Right renal cortex interstitium (tissue), 3 donors: ENCODE measurements at places on chromosomes 1 and 21.

DNA sequence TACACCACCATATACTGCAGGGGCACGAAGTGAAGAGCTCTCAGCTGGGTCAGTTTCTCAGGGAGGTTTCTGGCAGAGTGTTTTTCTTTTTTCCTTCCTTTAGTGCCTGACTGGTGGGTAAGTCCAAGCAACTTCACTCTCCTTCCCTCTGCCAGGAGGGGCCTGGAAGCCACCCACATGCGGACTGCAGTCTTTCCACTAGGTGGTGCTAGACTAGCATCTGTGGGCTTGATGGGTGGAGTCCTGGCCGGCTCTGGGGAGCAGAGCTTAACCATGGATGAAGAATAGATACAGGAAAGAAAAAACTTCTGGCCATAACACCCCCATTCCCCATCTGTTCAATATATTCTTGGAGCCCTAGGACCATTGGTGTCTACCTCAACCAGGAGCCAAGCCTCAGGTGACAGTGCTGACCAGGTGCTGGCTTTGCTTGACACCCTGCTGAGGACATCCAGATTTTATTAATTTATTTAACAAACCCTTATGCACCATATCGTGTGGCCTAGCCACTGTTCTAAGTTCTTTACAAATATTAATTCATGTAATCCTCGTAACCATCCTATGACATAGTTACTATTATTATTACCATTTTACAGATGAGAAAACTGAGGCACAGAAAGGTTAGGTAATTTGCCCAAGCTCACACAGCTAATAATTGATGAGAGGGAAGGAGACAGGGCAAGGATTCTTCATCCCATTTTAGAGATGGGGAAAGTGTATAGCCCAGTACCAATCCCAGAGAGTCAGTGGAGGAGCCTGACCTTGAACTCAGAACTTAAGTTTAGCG, 126.7 kb upstream of the CSF3R start:
- no peak for DNase-seq

DNA sequence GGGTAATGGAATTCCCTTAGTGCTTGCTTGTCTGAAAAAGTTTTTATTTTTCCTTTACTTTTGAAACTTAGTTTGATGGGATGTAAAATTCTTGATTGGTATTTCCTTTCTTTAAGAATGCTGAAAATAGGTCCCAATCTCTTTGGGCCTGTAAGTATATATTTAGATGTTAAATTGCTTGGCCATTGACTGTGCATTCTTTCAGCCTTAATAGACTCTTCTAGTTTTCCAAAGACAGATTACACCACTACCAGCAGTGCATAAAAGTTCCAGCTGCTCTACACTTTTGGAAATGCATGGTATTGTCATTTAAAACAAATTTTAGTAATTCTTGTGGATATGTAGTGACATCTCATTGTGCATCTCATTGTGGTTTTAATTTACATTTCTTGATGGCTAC, 464.8 kb upstream of the USP24 start:
- no peak for DNase-seq

DNA sequence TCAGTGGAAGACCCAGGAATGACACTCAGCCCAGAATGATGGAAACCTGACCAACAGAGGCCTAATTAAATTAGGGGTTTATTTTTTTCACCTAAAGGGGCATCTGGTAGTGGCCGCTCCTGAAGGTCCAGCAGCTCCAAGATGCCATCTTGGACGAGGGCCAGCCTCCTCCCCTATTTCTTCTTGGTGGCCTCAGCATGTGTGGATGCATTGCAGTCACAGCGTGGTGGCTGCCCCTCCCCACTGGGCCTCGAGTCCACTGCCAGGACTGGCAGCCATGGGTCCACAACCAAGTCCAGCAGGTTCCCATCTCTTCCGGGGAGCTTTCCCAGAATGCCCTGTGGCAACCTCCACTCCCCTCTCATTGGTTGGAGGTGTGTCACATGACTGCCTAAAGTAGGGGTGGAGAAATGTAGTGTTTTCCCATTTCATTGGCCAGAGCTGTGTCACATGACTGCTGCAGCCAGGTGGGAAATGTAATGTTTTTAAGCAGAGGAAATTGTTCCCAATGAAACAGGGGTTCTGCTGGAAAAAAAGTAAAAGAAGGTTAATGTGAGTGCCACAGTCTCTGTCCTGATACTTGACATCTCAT, 628.2 kb downstream of the PTPRU start:
- DNase-seq: no peak

DNA sequence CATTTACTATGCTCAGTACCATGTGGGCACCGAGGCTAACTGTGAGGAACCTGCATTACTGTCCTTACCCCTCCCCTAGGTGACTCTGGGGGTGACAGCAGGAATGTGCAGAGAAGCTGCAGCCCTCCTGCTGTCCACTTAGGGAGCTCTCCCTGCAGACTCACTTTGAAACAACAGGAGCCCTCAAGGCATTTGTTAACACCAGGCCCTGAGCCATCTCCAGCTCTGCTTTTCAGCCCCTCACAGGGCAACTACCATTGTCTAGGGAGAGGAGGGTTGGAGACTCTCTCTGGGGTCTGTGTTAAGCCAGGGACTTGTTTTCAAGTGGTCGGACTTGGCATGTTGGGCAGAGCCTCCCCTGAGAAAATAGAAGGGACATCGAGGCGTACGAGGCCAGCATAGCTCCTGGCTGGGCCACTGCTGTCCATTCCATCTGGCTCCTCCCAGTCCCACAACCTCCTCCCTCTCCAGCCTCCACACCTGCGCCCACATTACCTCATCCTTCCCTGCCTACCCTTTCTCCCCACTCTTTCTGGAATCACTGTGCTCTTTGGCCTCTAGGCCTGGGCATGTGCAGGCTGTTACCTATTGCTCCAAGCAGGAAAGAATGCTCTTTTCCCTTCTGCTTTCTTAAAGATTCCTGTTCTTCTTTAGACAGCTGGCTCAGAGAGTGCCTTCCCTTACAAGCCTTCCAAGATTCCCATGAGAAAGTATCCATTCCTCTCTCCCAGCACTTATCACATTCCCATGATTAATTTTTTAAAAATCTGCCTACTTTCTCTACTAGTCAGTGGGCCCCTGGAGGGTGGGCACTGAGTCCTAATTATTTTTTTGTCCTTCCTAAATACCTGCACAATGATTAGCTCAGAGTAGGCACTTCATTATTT, 102.7 kb upstream of the GCLM start:
- DNase-seq: no peak

DNA sequence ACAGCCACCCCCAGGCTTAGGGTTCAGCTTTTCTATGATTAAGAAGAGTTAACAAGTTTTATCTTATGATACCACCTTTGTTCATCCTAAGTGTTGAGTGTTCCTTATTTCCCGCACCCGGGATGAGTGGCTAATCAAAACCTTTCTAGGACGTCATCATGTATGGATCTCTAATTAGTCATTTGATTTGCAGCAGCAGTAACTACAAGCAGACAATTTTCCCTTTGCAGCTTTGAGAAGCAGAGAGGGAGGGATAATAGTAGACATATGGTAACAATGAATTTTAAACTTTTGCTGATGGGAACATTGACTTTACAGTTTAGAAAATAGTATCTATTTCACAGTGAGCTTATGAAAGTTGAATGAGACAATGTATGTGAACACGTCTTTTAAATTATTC, 30.8 kb upstream of the SLC35F3 start:
- DNase-seq: no peak

DNA sequence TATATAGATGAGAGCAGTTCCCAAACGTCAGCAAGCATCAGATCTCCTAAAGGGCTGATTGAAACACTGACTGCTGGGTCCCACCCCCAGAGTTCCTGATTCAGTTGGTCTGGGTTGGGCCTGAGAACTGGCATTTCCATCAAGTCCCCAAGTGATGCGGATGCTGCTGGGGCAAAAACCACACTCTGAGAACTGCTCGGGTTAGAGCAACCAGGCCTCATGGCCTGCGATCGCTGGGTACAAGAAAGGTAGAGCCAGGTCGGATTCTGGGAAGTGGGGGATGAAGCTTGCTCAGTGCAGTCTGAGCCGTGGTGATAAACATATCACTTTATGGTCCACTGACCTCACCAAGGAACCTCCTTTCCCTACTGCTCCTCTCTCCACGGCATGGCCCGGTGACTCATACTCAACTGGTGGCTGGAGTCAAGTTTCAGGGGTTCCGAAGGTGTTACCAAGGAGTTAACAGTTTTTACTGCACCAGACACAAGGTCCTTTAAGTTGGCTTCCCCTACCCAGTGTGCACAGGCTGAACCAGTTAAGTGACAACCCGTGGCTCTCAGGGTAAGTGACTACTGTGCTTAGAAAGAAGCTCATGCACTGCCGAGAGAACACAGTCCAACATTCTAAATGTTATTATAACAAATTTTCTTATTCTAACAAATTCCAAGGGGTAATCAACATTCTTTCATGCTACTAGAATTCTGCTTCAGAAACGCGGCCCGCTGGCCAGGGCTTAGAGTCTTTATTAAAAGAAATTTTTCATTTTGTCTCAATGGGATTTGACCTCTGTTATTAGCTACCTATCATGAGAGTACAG, 153.5 kb downstream of the TGFBR3 start:
- DNase-seq: no peak

- DNase-seq: peak; percentile 64
Measured at GRCh38 chr21:15659753-15660422, 69.9 kb upstream of the USP25 start.

DNA sequence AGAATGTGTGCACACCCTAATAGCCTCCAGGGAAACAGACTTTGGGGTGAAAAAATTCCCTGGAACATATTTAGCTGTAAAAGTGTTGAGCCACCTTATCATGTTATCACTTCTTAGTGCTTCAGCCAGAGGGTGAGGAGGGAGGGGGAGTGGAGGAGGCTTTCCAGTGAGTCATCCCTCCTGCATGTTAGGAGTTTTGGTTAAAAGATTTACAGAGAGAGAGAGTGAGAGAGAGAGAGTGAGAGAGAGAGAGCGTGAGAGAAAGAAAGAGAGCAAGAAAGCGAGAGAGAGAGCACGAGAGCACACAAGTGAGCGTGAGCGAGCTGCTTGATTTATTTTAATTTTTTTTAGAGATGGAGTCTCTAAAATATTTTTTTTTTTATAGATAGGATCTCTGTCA, 13.5 kb upstream of the CACNA1E start:
- no peak for DNase-seq

GRCh38 chr1:107474877-107475612, 334.2 kb downstream of the NTNG1 start:
- DNase-seq: no peak

GRCh38 chr1:29974316-29974724, 738.0 kb downstream of the PTPRU start:
- no peak for DNase-seq

GRCh38 chr1:212648431-212648830, 39.9 kb downstream of the ATF3 start:
- no peak for DNase-seq

GRCh38 chr1:19054216-19054615, 97.7 kb upstream of the IFFO2 start:
- no peak for DNase-seq

GRCh38 chr1:226111098-226111882, 48.8 kb downstream of the H3-3A start:
- no peak for DNase-seq

- DNase-seq: peak; percentile 48
Measured at GRCh38 chr1:224922404-224923164, 6.9 kb upstream of the DNAH14 start.

DNA sequence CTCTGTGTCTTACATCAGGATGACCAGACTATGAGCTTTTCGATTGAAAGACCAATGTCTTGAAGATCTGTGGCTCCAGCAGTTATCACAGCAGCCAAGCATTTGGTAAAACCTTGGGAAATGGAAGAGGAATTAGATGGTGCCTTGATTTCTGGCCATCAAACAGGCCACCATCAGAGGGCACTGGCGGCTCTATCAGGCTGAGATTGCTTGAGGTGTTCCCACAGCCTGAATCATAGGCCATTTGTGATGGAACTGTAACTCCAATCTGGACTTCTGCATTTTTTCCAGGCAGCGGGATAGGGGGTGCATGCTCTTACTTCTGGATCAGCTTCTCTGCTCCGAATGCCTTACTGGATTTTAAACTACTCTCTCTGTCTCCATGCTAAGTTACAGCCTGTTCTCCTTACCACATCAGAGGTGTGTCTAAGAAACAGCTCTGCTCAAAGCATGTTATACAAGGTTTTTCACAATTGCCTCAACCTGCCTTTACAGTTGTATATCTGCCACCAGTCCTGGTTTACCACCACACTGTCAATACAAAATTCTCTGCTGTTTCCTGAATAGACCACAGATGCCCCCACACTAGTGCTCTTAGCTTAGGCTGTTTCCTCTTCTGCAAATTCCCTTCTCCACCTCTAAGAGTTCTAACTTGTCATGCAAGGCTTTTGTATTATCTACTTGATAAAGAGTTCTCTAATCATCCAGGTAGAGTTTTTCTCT, 180.9 kb downstream of the PTGER3 start:
- no peak for DNase-seq

DNA sequence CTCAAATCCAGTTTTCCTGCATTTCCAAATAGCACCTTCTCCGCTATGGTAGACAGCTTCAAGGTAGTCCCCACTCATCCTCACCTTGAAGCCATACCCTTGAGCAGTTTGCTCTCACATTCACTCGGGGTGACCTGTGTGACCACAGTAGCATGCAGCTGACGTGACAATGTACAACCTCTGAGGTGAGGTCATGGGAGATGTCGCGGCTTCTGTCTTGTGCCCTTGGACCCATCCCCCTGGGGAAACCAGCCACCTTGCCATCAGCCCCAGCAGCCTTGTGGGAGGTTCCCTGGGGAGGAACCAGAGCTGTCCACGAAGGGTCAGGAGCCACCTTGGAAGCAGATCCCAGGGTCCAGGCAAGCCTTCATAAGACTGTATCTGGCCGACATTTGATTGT, 38.3 kb upstream of the DUSP10 start:
- no peak for DNase-seq

DNA sequence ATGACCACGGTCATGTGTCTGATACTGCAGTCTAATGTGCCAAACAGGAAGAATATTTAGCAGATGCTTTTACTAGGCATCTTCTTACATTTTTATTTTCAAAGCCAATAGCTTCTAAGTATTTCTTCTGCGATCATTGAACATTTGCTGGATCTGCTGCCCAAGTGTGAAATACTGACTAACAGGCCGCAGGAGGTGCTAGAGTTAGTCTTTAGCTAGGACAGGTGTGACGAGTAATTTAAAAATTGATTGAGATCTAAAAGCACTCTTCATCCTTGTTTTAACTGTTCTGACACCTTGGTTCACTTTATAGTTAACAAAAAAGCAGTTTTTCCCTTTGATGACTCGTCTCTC, 748 bp upstream of the FAM78B start:
- DNase-seq: no peak

DNA sequence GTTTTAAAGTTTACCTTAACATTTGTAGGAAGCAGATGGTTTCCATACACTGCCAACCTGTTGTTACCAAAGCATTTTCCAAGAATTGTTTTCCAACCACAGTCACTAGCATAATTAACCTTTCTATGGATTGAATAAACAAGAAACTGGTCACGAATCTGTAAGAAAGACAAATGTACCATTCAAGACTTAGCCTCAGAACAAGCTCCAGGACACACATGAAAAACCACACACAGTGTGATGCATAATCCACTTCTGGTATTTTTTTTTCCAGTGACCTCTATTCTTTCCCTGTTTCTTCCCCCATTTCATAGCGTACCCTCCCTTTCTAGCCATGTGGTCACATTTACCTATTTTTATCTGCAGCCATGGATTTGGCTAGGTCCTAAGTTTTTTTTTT, 29.6 kb upstream of the C1orf87 start:
- no peak for DNase-seq
